NCI-H2029 (cell line): ENCODE measurements at places on chromosomes 11 and 22.

GRCh38 chr11:47433157-47433556, 6.9 kb upstream of the PSMC3 start:
- DNase-seq = no peak

- DNase-seq = no peak
These were observed 29.5 kb downstream of the TRIOBP start for GRCh38 chr22:37726241-37726887.

DNA sequence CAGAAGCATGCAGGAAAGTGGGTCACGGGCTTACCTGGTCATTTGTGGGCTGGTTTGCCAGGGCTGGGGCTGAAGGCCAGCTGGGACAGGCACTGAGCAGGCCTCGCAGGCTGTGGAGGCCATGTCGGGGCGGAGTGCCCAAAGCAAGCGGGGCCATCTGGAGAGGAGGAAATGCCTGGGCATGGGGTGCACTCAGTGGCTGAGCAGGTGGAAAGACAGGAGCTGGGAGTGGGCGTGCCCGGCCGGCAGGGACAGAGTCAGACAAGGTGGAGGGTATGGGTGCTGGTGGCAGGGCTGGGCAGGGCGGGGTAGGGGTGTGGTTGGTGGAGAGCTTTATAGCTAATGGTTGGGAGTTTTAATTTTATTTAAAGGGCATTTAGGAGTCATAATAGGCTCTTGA, 27.4 kb downstream of the DAGLA start:
- no peak for DNase-seq

GRCh38 chr11:115362997-115363396, 141.2 kb downstream of the CADM1 start:
- no peak for DNase-seq

GRCh38 chr11:81787584-81788049, 946.0 kb downstream of the FAM181B start:
- no peak for DNase-seq

DNA sequence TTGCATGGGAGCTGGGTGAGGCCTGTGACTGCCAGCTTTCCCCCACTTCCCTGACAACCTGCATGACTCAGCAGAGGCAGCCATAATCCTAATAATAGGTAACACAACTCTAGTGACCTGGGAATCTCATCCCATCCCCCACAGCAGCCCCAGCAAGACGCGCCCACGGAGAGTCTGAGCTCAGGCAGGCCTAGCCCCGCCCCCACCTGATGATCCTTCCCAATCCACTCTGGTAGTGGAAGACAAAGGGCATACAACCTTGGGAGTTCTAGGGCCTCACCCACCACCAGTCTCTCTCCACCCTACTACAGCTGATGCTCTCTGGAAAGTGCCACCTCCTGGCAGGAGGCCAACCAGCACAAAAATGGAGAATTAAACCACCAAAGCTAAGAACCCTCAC, 60.3 kb downstream of the CWF19L2 start:
- DNase-seq = no peak

GRCh38 chr22:26364066-26365015, 64.7 kb upstream of the ASPHD2 start:
- DNase-seq = peak; percentile 64

DNA sequence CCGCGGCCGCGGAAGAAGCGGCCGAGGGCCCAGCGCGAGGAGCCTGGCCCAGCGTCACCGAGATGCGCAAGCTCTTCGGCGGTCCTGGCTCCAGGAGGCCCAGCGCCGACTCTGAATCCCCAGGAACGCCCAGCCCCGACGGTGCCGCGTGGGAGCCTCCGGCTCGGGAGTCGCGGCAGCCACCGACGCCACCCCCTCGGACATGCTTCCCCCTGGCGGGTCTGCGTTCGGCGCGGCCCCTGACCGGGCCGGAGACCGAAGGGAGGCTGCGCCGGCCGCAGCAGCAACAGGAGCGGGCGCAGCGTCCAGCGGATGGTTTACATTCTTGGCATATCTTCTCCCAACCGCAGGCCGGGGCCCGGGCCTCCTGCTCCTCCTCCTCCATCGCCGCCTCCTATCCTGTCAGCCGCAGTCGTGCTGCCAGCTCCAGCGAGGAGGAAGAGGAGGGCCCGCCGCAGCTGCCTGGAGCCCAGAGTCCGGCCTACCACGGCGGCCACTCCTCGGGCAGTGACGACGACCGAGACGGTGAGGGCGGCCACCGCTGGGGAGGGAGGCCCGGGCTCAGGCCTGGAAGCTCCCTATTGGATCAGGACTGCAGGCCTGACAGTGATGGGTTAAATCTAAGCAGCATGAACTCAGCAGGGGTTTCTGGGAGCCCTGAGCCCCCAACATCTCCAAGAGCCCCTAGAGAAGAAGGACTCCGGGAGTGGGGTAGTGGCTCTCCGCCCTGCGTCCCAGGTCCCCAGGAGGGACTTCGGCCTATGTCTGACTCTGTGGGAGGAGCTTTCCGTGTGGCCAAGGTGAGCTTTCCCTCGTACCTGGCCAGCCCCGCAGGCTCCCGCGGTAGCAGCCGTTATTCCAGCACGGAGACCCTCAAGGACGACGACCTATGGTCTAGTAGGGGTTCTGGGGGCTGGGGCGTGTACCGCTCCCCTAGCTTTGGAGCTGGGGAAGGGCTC, 1.2 kb downstream of the ARHGEF17 start:
- DNase-seq = peak; percentile 30

DNA sequence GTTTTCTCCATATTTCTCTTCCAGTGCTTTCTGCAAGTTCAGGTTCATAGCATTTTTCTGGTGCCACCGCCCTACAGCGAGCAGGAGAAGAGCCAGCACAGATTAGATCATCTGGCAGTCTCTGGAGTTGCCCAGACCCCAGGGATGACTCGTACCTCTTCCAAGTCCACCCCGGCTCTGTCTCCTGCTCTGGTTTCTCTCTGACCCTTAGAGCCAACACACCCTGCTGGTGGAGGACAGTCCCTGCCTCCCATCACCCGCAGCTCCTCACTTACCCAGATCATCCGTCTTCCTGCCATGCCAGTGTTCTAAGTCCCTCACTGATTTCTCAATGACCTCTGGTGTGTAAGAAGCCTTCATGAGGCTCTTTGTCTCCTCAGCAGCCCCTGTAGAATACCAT, 28.0 kb downstream of the TST start:
- no peak for DNase-seq

GRCh38 chr11:114098927-114099326, 39.4 kb downstream of the ZBTB16 start:
- DNase-seq = peak; percentile 86
